ENCODE measurements at places on chromosomes 3 and 15. TPM values are rescaled to one million over a fixed set of nuclear protein-coding genes. Genes with fewer than 3 reads are reported as not detected.

The ACTL6A gene
- polyA plus RNA-seq: 53.9 TPM

The TRPM1 gene
- polyA plus RNA-seq: not detected

The FBXO45 gene
- 3.1 TPM for polyA plus RNA-seq

The PLD1 gene
- polyA plus RNA-seq: 12.6 TPM

The LCTL gene
- not detected for polyA plus RNA-seq

The PLAAT1 gene
- polyA plus RNA-seq: not detected

The MAPKBP1 gene
- polyA plus RNA-seq: 16.6 TPM

The RTP1 gene
- not detected for polyA plus RNA-seq

The GOLGA8K gene
- 0.08 TPM for polyA plus RNA-seq

The ALDH1L1 gene
- 0.35 TPM for polyA plus RNA-seq

The MEGF11 gene
- 0.03 TPM for polyA plus RNA-seq

The C2CD4A gene
- 0.04 TPM for polyA plus RNA-seq

The GOLGA6L10 gene
- 1.7 TPM for polyA plus RNA-seq

The LRRC3B gene
- polyA plus RNA-seq: 0.05 TPM

The MUSTN1 gene
- polyA plus RNA-seq: 10.0 TPM

The SLC28A2 gene
- not detected for polyA plus RNA-seq

The SAMMSON gene
- polyA plus RNA-seq: not detected

The MIX23 gene
- polyA plus RNA-seq: 28.0 TPM

The CCDC191 gene
- 4.2 TPM for polyA plus RNA-seq

The UBA5 gene
- 19.2 TPM for polyA plus RNA-seq

The PGBD4 gene
- polyA plus RNA-seq: 1.7 TPM

The SOX2 gene
- 0.02 TPM for polyA plus RNA-seq

The CLEC3B gene
- polyA plus RNA-seq: 225 TPM

The ECE2 gene
- not detected for polyA plus RNA-seq

The ACTC1 gene
- polyA plus RNA-seq: 0.52 TPM

The P4HTM gene
- polyA plus RNA-seq: 20.8 TPM

The IL17RD gene
- polyA plus RNA-seq: 0.58 TPM

The LIPH gene
- polyA plus RNA-seq: 0.38 TPM

The MUC20 gene
- polyA plus RNA-seq: 0.38 TPM

The SLC27A2 gene
- 0.19 TPM for polyA plus RNA-seq

The GOLGA8J gene
- not detected for polyA plus RNA-seq

The FILIP1L gene
- 14.0 TPM for polyA plus RNA-seq

The KBTBD13 gene
- polyA plus RNA-seq: not detected

The FEZF2 gene
- not detected for polyA plus RNA-seq

The ROPN1 gene
- 0.06 TPM for polyA plus RNA-seq

The SRGAP3 gene
- 1.3 TPM for polyA plus RNA-seq

The DUOX1 gene
- polyA plus RNA-seq: 0.19 TPM

Measured in spleen (tissue), 13 donors.